ENCODE measurements at places on chromosomes 1 and 21. TPM values are rescaled to one million over a fixed set of nuclear protein-coding genes. Genes with fewer than 3 reads are reported as not detected.

Gene HUNK
- total RNA-seq = under 0.01 TPM

Gene TFF2
- not detected for total RNA-seq

Gene FCRL4
- total RNA-seq = not detected

Gene COL11A1
- not detected for total RNA-seq

Gene PTCH2
- total RNA-seq = 0.40 TPM

Gene PLA2G2C
- not detected for total RNA-seq

Gene DEPDC1
- 20.5 TPM for total RNA-seq

Gene HSD3B1
- not detected for total RNA-seq

Gene TYW3
- total RNA-seq = 17.6 TPM

Gene SPRR1A
- not detected for total RNA-seq

Gene RNU1-4
- 1,390 TPM for total RNA-seq

Gene KLF18
- not detected for total RNA-seq

Gene F11R
- 4.2 TPM for total RNA-seq

Gene KLHDC7A
- total RNA-seq = not detected
